Esophagus mucosa (tissue), 1 donor: ENCODE measurements at places on chromosomes 5 and 9. TPM values are rescaled to one million over a fixed set of nuclear protein-coding genes. Genes with fewer than 3 reads are reported as not detected.

SLC34A3 gene
- 0.68 TPM for total RNA-seq

GRCh38 chr9:89983411-89983810 is 378.6 kb downstream of the GADD45G start:
- ATAC-seq = no peak

SLC1A1 gene
- 1.4 TPM for total RNA-seq

DNA sequence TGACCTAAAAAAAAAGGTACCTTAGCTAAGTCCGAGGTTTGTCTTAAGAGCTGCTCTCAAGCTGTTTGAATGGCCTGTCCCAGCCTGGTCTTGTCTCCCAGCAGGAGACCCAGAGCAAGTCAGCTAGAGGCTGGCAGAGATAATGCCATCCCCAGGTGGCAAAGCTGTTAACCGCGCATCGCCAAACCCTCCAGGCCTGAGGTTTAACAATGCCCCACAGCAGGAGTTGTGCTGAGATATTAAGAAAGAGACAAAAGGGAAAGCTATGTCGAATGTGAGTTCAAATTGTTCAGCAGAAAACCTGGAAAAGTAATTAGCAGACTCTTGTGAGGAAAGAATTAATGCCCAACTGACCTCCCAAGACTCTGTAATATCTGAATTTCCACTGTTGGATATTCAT is 187.1 kb downstream of the FSTL4 start:
- ATAC-seq = no peak
